Stimulated activated CD8-positive, alpha-beta memory T cell treated with anti-CD3 and anti-CD28 coated beads, Interleukin-12 subunit alpha, Interleukin-12 subunit beta, amount 100 ng/mL, for 4 hours (primary cell): ENCODE measurements at places on chromosomes 7 and 10.

DNA sequence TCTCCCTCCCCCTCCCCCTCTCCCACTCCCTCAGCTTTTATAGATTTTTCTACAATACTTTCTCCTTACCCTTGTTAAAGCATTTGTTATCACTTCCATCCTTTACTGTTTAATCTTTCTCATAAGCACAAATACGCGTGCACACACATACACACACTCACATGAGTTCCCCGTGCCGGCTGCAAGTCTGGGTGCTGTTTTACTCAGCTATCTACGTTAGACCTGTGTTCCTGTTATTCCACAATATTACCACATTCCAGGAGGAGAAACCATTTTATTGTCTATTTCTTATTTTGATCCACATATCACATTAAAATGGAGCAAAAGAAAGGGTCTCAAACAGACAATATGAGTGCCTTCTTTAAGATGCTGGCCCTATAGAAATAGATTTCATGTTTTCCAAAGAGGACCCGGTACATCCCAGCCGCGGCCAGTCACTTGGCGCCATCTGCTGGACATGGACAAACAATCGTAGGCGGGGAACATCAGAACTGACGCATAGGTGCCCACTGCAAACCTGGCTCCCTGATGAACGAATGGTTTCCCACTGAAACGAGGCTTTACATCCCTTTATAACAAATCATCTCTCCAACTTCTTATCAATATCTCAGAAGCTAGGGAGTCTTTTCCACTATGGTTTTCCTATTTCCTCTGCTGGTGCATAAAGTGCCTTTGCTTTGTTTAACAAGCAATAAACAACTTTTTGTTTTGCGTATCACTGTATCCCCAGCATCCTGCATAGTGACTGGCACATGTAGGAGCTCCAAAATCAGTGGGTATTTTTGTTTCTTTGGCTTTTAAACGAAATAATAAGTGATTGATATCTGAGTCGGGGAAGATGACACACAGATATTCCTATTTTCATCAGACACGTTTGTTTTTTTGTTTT, 25.2 kb upstream of the OPTN start:
- no peak for DNase-seq

DNA sequence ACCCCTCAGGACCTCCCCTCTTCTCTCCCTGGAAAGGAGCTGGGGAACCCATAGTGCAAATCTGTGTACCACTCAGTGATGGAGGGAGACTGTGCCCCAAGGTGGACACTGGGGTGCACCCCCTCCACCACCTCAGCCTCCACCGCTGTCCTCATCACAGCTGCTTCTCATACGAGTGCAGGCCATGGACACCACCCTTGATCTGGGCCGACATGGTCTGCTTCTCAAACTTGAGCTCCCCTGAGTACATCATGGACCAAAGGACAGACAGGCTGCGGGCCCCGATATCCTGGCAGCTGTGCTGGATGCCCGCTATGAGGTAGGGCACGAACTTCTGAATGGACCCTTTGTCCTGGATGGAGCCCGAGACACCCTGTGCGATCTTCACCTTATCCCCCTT, 142.6 kb upstream of the KCNMA1 start:
- DNase-seq = no peak

GRCh38 chr10:52424341-52424740, 110.3 kb downstream of the DKK1 start:
- no peak for DNase-seq

DNA sequence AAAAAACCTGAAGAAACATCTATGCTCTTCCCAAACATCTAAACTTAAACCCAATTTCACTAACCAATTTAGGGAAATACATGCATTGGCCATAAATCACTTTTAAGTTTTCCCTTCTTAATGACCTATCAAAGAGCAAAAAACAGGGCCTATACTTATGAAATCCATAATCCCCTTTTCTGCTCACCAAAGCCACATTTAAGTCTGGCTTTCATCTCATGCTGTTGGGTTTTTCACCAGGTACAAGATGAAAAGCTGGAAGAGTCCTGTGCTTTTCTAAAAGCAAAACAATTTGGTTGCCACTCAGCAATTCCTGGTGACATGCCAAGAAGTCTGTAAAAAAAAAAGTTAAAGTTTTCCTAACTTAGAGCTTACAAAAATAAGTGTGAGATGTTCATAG, 92.6 kb downstream of the HPSE2 start:
- no peak for DNase-seq

DNA sequence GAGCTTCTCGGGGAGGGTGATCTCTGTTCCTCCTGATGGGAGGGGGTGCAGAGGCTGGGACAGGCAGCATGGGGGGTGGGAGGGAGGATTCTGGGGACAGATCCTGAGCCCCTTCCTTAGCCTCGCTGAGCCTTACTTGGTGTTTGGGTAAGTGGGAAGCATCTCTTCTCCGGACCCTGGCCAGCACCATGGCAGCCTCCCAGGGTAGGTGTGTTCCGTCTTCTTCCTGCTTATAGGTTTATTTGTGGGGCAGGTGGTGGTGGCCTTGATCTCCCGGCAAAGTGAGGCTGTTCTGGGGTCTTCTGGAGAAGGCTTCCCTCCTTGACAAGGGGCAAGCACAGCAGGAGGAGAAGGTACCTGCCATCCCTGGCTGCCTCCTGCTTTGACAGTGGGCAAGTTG, 226.9 kb downstream of the GLRX3 start:
- no peak for DNase-seq

DNA sequence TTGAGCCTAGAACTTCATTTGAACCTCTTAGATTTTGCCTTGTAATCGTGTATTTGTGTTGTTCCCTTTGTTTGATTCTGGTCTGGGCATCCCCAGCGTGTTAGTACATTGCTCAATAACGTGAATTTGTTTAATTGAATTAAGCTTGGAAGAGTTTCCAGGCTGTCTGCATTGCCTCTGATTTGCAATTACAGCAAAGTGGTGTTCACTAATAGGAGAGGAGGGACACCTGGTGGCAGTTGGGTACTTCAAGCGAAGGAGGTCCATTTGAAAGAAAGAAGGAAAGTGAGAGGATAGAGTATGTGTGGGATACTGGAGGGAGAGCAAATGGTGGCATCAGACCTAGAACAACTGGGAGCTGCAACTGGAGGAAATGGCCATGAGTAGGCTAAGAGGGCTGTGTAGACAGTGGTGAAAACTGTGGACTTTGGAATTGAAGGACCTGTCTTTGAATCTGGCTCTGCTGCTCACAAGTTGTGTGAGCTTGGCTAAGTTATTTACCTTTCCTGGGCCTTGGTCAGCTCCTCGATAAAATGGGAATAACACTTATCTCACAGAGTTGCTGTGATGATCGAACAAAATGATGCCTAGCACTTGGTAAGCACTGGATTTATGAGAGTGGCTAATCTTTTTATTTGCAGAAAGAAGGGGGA, 15.1 kb downstream of the LSMEM1 start:
- DNase-seq = no peak

DNA sequence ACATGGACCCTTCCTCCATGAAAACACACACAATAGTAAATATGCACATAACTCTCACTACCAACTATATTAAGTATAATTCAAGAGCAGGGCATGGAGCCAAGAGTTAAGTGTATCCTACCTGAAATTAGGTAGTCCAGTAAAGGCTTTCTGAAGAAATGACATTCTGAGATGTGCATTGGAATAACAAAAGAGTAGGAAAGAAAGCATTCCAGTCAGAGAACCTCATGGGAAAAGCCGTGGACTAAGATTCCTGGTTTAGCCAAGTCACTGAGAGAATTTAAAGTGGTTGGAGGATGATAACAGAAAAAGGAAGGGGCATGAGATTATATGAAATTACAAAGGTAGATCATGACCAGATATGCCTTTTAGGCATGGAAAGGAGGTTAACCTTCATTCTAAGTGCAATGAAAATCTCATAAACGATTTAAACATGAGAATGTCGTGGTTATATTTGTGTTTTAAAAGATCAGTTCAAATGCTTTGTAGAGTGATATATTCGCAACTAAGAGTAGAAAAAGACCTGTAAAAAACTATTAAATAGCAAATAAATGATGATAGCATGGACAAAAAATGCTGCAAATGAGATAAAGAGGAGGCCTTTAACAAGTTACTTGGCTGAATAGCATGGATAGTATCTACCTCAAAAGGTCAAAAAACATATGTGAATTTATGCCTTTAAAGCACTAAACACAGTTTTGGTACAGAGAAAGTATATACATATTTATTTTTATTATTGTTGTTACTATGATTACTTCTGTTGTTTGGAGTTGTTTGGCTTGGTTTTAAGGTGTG, 767.4 kb upstream of the GHITM start:
- no peak for DNase-seq

GRCh38 chr10:3509355-3509754, 275.7 kb downstream of the KLF6 start:
- no peak for DNase-seq

DNA sequence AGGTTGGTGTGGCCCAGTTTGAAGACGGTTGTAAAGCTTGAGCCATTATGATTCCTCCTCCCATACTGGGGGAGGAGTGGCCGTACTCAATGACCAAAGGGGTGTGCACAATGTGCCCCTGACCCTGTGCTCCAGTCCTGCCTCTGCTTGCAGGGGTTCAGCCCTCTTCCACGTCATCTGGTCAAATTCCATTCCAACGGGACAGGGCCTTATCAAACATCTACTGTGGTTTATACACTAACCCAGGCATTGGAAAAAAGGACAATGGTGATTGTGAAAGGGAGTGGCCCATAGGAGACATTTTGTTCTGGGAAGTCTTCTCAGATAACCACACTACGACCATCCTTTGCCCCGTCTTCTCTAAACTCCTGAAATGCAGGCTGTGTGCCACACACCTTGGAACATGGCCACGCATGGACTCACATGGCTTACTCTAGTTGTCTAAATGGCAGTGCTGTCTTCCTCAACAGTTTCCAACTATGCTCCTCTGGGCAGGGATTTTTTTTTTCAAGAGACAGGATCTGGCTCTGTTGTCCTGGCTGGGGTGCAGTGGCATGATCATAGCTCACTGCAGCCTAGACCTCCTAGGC, 103.0 kb downstream of the JCAD start:
- no peak for DNase-seq

DNA sequence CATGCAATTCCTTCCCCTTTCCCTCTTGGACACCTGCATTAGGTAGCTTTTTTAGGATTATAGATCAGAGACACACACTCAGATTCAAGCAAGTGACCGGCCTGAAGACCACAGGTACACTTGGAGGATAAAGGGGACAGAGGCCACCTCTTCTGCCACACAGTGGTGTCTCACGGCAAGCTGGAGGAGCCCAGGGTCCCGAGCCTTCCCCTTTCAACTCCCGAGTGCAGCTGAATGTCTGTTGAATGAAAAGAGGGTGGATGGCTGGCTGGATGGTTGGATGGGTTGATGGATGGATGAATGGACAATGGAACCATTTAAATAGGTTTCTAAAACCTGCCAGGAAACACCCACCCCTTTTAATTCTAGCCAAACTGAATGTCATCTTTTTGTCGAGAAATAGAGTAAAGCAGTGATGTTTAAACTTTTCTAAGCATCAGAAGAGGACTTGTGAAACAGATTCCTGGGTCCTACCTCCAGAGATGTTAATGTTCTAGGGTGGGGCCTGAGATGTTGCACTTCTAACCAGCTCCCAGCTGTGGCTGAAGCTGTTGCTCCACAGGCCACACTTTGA, 49.2 kb upstream of the ZMIZ1 start:
- no peak for DNase-seq

DNA sequence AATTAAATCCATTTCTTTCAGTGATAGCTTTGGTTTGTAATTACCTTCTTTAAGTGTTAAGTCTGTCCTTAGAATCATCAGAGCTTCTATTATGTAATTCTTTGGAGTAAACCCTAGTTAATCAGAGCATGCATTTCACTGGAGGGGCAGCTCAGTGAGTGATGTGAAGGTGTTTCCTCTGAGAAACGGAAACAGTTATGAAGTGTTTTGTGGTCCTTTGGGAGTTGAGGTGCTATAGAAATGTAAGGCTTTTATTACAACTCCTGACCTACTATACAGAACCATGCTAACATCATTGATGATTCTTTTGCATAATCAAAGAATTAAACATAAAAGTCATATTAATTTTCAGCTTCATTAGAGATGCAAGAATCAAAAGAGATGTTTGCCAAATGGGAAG, 141.5 kb downstream of the EXOC4 start:
- no peak for DNase-seq

GRCh38 chr7:35418716-35419390, 165.0 kb upstream of the TBX20 start:
- DNase-seq = no peak

- DNase-seq = no peak
Observed at GRCh38 chr10:43411536-43411935, 2.5 kb upstream of the HNRNPF start.

GRCh38 chr10:12803776-12804175, 197.7 kb downstream of the CCDC3 start:
- no peak for DNase-seq

- DNase-seq = no peak
Observed at GRCh38 chr7:151390598-151391357, 19.1 kb downstream of the WDR86 start.

GRCh38 chr7:127525866-127526480, 59.4 kb downstream of the GCC1 start:
- DNase-seq = no peak

DNA sequence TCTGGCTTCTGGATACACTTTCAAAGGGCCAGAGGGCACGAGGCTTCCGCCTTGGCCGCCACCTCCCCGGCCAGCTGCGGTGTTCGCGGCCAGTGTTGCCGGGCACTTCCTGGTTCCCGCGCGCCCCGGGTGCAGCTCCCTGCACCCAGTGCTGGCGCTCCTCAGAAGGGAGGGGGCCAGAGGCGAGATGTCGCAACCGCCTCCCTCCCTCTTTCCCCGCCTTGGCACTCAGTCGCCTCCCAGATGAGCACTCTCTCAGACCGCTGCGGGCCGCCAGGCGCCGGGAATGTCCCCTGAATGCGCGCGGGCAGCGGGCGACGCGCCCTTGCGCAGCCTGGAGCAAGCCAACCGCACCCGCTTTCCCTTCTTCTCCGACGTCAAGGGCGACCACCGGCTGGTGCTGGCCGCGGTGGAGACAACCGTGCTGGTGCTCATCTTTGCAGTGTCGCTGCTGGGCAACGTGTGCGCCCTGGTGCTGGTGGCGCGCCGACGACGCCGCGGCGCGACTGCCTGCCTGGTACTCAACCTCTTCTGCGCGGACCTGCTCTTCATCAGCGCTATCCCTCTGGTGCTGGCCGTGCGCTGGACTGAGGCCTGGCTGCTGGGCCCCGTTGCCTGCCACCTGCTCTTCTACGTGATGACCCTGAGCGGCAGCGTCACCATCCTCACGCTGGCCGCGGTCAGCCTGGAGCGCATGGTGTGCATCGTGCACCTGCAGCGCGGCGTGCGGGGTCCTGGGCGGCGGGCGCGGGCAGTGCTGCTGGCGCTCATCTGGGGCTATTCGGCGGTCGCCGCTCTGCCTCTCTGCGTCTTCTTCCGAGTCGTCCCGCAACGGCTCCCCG, at the start of gene FFAR4:
Gene FFAR4, plus strand, starts transcription at position 231 of the 842 bp plus-strand sequence. Its CDS starts 56 bp downstream, at position 287.
- DNase-seq = no peak

DNA sequence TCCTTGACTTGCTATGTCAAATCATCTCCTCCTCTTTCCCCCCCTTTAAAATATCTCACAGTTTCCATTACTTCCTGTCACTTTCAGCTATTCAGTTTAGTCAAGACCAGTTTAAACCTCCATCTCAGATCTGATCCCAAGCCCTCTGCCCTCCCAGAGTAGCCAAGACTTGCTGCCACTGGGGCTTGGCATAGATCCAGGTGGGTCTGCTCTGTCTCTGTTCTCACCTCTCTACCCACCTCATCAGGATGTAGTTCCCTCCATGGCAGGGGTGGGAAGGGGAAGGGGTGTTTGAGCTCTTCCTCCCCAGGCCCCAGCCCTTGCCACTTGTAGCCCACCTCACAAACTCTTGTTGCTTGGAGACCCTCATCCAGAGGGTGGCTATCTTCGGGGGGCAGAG, 22.0 kb downstream of the PPP1R3C start:
- DNase-seq = no peak

GRCh38 chr10:184911-185310, 49.7 kb downstream of the ZMYND11 start:
- no peak for DNase-seq
